ENCODE measurements at places on chromosomes 5 and 9. TPM values are rescaled to one million over a fixed set of nuclear protein-coding genes. Genes with fewer than 3 reads are reported as not detected.

FANCG gene
- total RNA-seq: 113 TPM

TBC1D9B gene
- total RNA-seq: 74.9 TPM

EGFL7 gene
- total RNA-seq: 1.2 TPM

WNK2 gene
- total RNA-seq: 0.88 TPM

LVRN gene
- total RNA-seq: not detected

PCDHGB2 gene
- not detected for total RNA-seq

LCN15 gene
- not detected for total RNA-seq

EDIL3 gene
- total RNA-seq: not detected

HAVCR1 gene
- 0.22 TPM for total RNA-seq

SLC35A4 gene
- 97.4 TPM for total RNA-seq

BARX1 gene
- 2.9 TPM for total RNA-seq

NOXA1 gene
- total RNA-seq: 0.66 TPM

ANKRD31 gene
- 0.99 TPM for total RNA-seq

TMEM252 gene
- not detected for total RNA-seq

SHB gene
- total RNA-seq: 1.8 TPM

SLC6A7 gene
- not detected for total RNA-seq

PITX1 gene
- total RNA-seq: not detected

PLEKHG4B gene
- total RNA-seq: 0.06 TPM

TMEM174 gene
- total RNA-seq: not detected

C1QTNF3 gene
- 1.8 TPM for total RNA-seq

ENG gene
- 18.8 TPM for total RNA-seq

CCNI2 gene
- 6.9 TPM for total RNA-seq

NCBP1 gene
- 45.9 TPM for total RNA-seq

C9orf50 gene
- not detected for total RNA-seq

TEX48 gene
- 0.70 TPM for total RNA-seq

CD180 gene
- total RNA-seq: 0.04 TPM

IFNK gene
- not detected for total RNA-seq
